ENCODE measurements at places on chromosomes 2 and 18. TPM values are rescaled to one million over a fixed set of nuclear protein-coding genes. Genes with fewer than 3 reads are reported as not detected.

HNMT gene
- 24.8 TPM for total RNA-seq

LRRC30 gene
- not detected for total RNA-seq

OTX1 gene
- not detected for total RNA-seq

GPR45 gene
- total RNA-seq = not detected

ADAM23 gene
- total RNA-seq = 34.9 TPM

PRKAG3 gene
- total RNA-seq = 0.15 TPM

CMPK2 gene
- 5.3 TPM for total RNA-seq

CERKL gene
- not detected for total RNA-seq

CYBRD1 gene
- total RNA-seq = 120 TPM

CHRNA1 gene
- not detected for total RNA-seq

IGFBP2 gene
- total RNA-seq = 105 TPM

Measured in right cardiac atrium (tissue), 5 donors.